ENCODE measurements at places on chromosomes 16 and 17.

DNA sequence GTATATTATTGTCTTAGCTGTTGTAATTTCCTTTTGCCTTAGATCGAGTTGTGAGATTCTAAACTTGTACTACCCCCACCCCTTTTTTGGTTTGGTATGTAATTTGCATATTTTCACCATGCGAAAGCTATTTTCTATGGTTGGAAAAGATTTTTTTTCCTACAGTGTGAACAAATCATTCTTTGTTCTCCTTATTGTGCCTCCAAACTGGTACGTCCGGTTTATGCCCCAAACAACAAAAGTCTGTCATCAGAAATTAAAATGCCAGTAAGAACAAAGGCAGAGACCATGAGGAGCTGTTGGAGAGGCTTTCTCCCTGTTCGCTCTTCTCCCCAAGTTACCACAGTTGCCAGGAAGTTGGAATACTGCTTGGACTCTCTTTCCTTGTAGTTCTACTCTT is 66.1 kb downstream of the BCAS3 start:
- no peak for DNase-seq

DNA sequence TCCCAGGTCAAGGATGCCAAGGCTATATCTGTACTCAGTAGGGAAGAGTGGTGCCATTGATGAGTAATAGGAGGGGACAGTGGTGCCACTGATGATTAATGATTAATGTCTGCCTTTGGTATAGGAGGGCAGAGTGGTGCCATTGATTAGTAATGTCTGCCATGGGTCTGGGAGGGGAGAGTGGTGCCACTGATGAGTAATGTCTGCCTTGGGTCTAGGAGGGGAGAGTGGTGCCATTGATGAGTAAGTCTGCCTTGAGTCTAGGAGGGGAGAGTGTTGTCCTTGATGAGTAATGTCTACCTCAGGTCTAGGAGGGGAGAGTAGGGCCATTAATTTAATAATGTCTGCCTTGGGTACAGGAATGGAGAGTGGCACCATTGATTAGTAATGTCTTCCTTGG is 507.8 kb upstream of the EEF2KMT start:
- no peak for DNase-seq

DNA sequence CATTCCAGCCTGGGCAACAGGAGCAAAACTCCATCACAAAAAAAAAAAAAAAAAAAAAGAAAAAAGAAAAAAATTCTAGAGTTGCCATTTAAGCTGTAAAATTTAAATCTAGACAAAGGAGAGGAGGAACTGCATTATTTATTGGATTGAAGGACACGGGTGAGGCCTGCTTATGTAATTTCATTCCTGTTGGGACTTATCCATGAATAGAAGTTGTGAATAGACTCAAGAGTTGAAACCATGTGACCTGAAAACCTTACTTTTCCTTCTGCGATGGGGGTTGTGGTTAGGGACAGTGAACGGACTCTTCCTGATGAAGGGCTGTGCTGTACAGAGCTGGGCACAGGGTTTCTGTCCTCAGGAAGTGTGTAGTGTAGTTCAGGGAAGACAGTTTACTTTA is 22.5 kb downstream of the BANP start:
- no peak for DNase-seq

DNA sequence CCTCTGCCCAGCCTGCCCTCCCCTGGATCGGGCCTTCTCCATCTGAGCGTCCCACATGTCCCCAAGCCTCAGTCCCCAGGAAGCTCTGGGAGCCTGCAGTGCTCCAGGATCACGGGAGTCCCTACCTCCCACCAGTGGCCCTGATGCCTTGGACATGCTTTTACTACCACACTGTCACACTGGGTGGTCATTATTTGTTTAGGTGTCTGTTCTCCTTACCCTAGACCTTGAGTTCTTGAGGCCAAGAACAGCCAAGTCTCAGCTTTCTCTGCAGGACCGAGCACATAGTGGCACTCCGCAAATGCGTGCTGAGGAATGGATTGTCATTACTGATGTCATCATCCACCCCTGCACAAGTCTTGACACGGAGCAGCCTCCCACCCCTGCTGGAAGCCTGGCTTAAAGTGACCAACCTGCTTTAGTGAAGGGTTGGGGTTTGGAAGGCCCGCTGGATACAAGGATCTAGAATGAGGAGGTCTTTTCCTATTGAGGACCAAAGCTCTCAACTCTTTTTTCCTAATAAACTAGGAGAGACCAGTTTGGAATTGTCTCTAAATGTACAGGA is 132.9 kb upstream of the CRHR1 start:
- no peak for DNase-seq

- no peak for DNase-seq
These were observed 36.2 kb downstream of the ASPA start for GRCh38 chr17:3511852-3512504.

DNA sequence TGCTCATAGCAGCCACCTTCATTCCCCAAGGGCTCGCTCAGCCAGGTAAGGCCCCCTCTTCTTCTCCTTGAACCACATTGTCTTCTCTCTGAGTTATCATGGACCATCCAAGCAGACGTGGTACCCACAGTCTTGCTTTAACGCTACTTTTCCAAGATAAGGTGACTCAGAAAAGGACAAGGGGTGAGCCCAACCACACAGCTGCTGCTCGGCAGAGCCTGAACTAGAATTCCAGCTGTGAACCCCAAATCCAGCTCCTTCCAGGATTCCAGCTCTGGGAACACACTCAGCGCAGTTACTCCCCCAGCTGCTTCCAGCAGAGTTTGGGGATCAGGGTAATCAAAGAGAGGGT is 272 bp downstream of the CCL2 start:
- DNase-seq: no peak

DNA sequence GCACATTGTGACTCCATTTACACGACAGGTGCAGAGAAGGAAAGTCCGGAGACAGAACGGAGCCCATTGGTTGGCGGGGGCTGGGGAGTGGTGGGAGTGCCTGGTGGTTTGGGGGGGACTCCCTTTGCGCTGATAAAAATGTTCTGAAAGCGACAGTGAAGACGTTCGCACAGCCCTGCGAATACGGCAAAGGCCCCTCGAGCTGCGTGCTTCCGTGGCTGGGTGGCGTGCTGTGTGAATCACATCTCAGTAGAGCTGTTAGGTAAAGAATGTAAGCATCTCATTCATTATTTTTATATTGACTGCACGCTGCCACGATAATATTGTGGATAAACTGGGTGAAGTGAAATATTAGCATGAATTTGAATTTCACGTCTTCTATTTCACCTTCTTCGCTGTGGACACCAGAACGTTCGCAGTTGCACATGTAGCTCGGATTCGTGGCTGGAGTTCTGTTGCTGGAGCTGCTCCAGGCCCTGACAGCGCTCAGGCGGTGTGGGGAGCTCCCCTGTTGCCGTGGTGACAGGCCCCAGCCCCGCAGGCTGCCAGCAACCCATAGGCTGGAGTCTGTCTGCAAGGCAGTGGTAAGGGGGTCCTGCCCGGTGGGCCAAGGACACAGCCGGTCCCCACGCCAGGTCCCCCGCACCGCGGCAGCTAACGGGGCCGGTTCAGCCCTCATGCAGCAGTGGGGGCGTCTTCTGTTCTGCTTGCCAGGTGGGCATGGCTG is 44.6 kb downstream of the SOX8 start:
- peak; percentile 33 for DNase-seq

GRCh38 chr16:26598061-26598460 is 468.7 kb upstream of the C16orf82 start:
- no peak for DNase-seq

- DNase-seq: no peak
These were observed 1.8 kb downstream of the KIAA0513 start for GRCh38 chr16:85029408-85029784.

DNA sequence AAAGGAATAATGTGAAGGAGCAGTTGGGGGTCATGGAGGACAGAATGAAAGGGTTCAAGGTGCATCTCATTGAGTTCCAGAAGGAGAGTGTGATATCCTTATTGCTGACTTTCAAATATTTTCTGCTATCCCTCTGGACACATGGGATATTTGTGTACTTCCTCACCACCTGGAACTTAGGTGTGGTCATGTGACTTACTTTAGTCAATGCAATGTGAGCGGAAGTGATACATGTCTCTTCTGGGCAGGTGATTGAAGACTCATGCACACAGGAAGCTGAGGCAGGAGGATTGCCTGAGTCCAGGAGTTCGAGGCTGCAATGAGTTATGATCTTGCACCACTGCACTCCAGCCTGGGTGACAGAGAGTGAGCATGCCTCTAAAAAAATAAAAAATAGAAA is 36.7 kb upstream of the TANC2 start:
- DNase-seq: no peak

DNA sequence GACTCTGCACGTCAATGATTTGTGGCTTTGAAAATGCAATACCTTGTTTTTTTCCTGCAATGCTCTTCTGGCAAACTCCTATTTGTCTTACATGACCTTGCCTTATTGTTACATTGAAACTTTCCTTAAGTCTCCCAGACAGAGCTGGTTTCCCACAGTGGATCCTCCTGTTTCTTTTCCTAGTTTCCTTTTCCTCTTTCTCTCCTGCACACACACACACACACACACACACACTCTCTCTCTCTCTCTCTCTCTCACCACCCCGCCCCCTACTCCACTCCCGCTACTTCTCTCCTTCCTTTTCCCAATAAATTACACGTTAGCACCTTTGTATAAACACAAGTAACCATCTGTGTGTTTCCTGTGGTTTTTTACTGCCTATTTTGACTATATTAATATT is 2.3 kb downstream of the ORC6 start:
- DNase-seq: no peak

- no peak for DNase-seq
These were observed 11.1 kb downstream of the NACA2 start for GRCh38 chr17:61579961-61580360.

- DNase-seq: no peak
These were observed 195.0 kb upstream of the CPHXL start for GRCh38 chr16:75921281-75921680.

- DNase-seq: no peak
These were observed 1.2 kb downstream of the NAGLU start for GRCh38 chr17:42537156-42537805.

All from hypothalamus (tissue), 51 donors.